ENCODE measurements at places on chromosomes 5 and 9.

DNA sequence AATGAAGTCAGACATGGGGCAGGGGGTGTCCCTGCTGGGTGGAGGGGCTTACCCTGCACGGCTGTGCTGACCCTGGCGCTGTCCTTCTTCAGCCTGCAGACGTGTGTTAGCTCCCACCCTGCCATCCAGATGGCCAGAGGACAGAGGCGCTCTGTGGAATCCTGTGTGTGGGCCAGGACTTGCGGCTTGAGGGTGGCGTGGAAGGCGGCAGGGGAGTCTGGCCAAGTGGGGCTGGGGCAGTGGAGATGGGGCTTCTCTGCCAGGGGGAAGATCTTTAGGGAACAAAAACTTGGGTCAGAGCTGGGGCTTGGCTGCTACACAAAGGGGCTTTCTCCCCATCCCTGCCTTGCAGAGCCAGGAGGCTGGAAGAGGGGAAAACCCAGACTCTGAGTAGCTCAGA, 46.5 kb upstream of the SYNPO start:
- DNase-seq, result no peak

DNA sequence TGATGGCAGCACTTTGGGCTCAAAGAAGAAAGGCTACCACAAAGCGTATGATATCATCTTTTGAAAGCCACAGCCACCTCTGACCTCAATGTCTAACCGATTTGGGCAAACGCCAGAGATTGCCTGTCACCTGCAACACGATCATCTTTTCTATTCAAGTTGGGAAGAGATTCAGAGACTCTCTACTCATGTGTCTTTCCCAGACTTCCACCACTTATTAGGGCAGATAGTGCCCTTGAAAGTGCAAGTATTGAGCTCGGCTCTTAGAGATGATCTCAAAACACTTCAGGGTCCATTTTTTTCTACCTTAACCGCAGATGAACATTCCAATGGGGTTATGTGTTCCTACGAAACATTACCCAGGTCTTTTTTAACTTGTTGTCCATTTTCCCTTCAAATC, 213.7 kb downstream of the DRD1 start:
- DNase-seq, result no peak

DNA sequence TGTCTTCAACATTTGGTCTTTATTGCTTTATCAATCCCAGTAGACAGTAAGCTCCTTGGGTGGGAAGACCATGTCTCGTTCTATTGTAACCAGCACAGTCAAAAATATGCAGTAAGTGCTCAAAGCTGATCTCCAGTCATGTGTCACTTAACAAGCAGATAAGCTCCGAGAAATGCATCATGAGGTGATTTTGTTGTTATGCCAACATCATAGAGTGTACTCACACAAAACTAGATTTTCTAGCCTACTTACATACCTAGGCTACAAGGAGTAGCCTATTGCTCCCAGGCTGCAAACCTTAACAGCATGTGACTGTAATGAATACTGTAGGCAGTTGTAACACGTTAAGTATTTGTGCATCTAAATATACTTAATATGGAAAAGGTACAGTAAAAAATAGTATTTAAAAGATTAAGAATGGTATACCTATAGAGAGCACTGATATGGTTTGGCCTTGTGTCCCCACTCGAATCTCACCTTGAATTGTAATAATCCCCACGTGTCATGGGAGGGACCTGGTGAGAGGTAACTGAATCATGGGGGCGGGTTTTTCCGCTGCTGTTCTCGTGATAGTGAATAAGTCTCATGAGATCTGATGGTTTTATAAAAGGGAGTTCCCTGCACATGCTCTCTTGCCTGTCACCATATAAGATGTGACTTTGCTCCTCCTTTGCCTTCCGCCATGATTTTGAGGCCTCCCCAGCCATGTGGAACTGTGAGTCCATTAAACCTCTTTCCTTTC, 39.8 kb upstream of the PCSK5 start:
- no peak for DNase-seq

DNA sequence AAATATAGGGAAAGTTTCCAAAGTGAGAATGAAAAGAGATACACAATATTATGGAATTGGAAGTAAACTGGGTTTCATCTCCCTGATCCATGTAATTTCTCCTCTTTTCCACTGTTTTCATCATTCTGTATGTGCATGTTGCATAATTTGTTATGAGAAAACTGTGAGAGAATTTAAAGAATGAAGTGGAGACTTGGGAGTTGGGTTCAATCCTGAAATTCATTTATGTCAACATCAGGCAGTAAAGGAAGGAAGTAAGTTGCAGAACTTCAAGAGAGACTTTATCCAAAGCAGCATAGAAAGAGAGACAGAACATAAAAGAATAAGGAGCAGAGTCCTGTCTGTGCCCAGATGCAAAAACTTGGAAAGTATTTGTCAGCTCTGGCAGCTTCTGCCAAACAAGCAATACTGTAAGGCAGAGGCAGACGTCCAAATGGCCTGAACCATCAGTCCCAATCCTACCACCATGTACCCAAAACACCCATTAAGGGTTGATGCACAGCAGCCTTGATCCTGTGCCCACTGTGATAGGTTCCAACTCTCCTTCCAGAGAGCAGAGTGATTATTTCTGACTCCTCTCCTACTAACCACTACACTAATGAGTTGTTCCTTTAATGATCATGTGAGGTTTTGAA, 425.3 kb upstream of the CDH6 start:
- no peak for DNase-seq

GRCh38 chr9:79977074-79977435, 405.3 kb downstream of the TLE4 start:
- DNase-seq, result no peak

DNA sequence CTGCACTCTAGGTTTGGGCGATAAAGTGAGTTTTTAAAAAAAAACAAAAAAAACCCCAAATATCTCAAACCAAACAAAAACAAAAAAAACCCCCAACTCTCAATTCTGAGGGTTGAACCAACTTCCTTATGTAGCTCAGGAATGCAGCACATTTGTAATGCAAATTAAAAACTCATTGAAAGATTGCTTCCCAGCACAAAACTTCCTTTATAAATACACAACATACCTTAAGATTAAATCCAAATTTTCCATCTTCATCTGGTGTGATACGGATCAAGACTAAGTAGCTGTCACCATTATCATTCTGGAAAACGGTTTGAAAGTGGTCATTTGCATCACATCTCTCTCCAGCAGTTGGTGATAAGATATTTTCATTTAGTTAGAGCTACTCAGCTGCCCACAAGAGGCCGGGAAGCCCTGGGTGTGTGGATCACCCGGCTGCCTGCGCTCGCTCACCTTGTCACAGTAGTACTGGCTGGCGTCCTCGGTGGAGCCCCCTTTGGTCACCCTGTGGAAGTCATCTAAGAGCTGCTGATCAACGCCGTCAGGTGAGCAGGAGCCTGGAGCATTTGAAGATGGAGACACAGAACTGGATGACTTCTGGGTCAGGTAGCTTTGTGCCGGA, 88.2 kb downstream of the PTPN3 start:
- no peak for DNase-seq

Measured in Panc1 (cell line).